Activated T-helper 2 cell treated with anti-CD3 and anti-CD28 coated beads, Interferon-gamma antibody, Interleukin-2, Interleukin-4, amounts not matched to agents 10 μg/mL and 5 μg/mL and 100 μg/mL, durations not matched to agents 14 hours and 24 hours and 36 hours (primary cell): ENCODE measurements at places on chromosomes 12 and 14. TPM values are rescaled to one million over a fixed set of nuclear protein-coding genes. Genes with fewer than 3 reads are reported as not detected.

TOMM20L gene
- total RNA-seq = not detected in 2 replicates

DNA sequence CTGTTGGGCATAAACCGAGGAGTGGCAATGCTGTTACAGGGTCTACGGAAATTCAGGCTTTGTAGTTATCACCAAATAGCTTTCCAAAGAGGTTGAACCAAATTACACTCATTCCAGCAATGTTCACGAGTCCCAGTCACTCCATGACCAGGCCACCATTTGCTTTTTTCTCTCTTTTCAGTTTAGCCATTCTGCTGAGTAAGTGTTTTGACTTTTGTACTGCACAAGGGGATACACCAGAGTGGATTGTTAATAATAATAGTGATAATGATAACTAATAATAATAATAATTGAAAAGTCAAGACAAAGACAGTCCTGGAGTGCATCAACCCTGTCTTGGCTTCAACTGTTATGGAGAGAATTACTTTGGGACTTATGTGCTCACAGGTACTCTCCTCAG, 343.5 kb downstream of the AACS start:
- H3K27ac ChIP-seq = no peak overlapping the region
- H3K36me3 ChIP-seq = no peaks in the 10 kb centered on the region
- H3K27me3 ChIP-seq = no peaks in the 10 kb centered on the region
- DNase-seq = no peak

GRCh38 chr12:10101648-10102220, 2.9 kb upstream of the CLEC1A start:
- no peaks in the 10 kb centered on the region for H3K4me1 ChIP-seq

- no peak for DNase-seq
- no peak overlapping the region for H3K27ac ChIP-seq
- no peak overlapping the region for H3K4me3 ChIP-seq
- peaks cover 8% of the 10 kb centered on the region for H3K4me1 ChIP-seq
- H3K27me3 ChIP-seq = no peaks in the 10 kb centered on the region
These were observed 169.5 kb downstream of the FBXL14 start for GRCh38 chr12:1424674-1425395.

DNA sequence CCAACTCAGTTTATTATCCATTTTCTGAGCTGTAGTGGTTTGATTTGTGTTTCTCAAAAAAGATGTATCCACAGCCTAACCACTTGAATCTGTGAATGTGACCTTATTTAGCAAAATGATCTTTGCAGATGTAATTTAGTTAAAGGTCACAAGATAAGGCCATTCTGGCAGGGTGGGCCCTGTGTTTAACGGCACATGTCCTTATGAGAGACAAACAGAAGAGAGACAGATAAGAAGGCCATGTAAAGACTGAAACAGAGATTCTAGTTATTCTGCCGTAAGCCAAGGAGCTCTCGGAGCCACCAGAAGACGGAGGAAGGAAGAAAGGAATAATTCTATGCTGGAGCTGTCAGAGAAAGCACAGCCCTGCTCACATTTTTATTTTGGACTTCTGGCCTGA, 374.2 kb downstream of the PRKD1 start:
- no peaks in the 10 kb centered on the region for H3K4me1 ChIP-seq
- H3K4me3 ChIP-seq = no peak overlapping the region
- no peaks in the 10 kb centered on the region for H3K36me3 ChIP-seq
- H3K27ac ChIP-seq = no peak overlapping the region

DNA sequence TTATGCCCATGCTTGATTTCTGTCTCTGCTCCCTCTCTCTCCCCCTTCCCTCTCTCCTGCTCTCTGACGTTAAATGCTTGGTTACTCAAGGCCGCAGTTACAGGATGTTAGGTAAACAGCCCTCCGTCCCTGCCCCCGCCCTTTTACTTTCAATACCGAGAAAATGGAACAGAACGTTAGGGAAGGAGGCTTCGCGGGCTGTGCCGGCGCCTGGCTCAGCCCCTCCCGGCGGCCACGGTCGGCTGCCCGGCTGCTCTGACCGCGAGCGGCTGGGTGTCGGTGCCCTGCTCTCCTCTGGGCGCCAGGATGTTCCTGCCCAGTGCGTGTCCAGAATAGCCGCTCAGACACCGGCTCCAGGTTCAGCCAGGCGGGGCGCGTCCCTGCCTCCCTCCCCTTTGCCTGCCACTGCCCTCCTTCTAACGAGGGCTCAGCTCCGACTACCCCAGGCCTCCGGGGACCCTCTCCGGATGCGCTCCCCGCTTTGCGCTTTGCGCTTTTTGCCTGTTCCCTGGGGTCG, 166.1 kb downstream of the ADCK1 start:
- peaks cover 2% of the 10 kb centered on the region for H3K4me1 ChIP-seq
- no peaks in the 10 kb centered on the region for H3K36me3 ChIP-seq
- peaks cover 28% of the 10 kb centered on the region for H3K27me3 ChIP-seq
- H3K4me3 ChIP-seq = peak overlapping the region; percentile 49
